ENCODE measurements at places on chromosomes 7 and 10.

DNA sequence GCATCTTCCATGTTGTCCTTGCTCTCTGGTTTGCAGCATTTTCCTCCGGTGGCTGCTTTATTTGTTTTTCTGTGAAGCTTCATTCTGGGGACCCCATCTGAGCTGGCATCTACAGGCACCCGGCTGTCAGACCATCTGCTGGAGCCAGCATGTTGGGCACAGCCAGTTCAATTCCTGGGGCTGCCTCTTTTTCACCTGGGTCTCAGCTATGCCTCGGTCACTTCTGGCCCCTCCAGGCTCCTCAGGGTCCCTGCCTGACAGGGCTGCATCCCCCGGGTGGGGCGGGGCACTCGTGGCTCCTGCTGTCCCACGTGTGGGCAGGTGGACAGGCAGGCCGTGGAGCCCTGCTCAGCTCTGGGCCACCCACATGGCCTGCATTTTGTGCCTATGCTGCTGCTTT lies 8.1 kb downstream of the SCART1 start:
- DNase-seq = no peak

- DNase-seq = peak; percentile 66
Measured at GRCh38 chr10:80453842-80454512, at the start of gene TSPAN14. TSPAN14 (plus strand) TSS chr10:80454310; CDS start chr10:80489234, 34,924 bp downstream.

- no peak for DNase-seq
Measured at GRCh38 chr7:54857294-54857693, 98.3 kb upstream of the SEC61G start.

DNA sequence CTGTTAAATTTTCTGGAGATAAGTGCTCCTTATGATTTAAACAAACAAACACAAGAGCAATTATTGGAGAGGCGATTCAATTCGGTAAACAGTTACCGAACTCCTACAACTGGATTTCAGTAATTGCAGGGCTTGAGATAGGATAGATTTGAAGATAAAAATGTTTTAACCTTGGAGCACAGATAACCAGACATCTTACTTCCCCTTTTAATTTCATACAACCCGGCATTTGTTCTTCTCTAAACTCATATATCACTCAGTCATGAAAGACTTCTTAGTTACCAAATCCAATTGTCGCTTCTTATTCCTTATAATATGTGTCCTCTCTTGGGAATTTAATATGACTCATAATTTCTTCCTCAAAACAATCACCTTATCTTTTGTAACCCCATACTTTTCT lies 235.9 kb upstream of the CSTF2T start:
- no peak for DNase-seq

DNA sequence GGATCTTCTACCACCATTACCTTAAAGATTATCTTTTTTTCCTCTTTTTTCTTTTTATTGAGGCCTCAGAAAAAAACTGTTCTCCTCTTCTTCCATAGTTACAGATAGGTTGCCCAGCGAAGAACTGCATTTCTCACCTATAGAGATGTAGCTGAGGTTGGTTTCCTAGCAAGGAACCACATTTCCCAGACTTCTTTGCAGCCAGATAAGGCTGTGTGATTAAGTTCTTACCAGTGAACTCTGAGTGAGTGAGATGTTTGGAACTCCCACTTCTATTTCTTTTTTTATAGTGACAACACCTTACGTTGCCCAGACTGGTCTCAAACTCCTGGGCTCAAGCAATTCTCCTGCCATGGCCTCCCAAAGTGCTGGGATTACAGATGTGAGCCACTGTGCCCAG lies 5.9 kb upstream of the MCMBP start:
- DNase-seq = no peak

DNA sequence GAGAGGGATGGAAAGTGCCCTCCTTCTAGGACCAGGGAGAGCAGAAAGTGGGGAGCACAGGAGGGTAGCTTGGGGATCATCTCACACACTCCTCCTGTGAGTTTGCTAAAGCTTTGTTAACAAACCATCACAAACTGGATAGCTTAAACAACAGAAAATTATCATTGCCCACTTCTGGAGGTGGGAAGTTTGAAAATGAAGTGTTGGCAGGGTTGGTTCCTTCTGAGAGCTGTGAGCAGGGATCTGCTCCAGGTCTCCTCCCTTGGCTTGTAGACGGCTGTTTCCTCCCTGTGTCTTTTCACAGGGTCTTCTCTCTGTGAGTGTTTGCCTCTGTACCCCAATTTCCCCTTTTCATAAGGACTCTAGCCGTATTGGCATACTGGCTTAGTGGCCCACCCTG lies 32.0 kb upstream of the CXCL12 start:
- DNase-seq = no peak

GRCh38 chr7:107953924-107954303 lies 49.0 kb downstream of the LAMB1 start:
- DNase-seq = no peak

DNA sequence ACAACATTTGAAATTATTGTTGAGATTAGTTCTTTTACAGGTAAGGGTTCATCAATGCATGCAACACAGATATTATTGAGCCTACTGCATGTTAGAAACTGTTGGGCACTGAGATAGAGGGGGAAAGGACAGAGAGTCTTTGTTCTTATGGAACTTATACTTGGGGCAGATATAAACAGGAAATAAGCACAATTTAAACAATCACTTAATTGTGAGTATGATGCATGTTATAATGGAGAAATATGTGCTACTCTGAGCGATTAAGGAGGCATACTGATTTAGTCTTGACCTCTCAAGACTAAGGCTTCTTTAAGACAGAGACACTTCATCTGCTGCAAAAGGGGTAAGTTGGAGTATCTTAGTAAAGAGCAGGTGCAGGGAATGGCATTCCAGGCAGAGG lies 593.3 kb downstream of the CCSER2 start:
- no peak for DNase-seq

Data from central memory CD4-positive, alpha-beta T cell (primary cell).